Left ventricle myocardium superior (tissue), 1 donor: ENCODE measurements at places on chromosomes 6 and 20.

- no peak for DNase-seq
Observed at GRCh38 chr20:16535277-16535676, 38.0 kb downstream of the KIF16B start.

GRCh38 chr6:19159089-19159488 is 678.1 kb upstream of the ID4 start:
- no peak for DNase-seq

GRCh38 chr6:161068321-161068741 is 76.8 kb downstream of the MAP3K4 start:
- no peak for DNase-seq

GRCh38 chr6:103122766-103123601 is 1729.5 kb downstream of the GRIK2 start:
- peak; percentile 26 for DNase-seq

DNA sequence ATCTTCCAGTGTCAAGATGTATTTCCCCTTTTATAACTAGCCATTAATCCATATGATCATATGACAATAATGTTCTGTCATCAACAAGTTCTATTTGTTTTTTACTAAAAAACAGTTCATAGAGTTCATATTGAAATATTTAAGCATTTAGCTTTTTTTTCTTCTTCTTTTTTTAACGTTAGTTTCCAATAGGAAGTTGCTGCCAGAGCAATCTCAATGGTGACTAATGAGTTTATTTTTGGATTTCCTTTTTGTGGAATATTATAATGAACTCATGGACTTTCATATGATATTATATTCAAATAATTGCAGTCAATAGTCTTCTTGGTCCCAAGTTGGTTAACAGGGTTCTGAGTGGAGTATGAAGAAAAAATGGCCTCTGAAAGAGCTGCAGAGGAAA is 343.3 kb downstream of the BCKDHB start:
- DNase-seq = no peak

- DNase-seq = peak; percentile 14
Observed at GRCh38 chr20:17631576-17632319, 50.3 kb downstream of the RRBP1 start.

GRCh38 chr20:25484224-25484846 is 76.9 kb downstream of the GINS1 start:
- no peak for DNase-seq

DNA sequence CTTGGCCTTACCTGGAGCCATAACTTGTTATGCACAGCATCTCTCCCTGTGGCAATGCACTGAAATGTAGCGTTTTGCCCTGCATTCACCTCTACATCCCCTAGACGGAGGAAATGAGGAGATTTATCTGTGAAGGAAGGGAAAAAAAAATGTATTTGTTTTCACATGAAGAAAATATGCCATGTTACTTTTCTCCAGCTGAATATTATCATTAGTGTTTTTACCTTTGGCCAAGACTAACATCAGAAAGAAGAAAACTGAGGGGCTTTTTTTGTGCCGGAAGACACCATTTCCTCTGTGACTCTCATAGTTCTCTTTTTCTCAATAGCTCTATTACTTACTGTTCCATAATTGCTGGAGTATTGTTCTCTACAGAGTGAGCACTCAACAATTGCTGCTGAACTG is 280.4 kb downstream of the PTPRK start:
- DNase-seq = no peak

DNA sequence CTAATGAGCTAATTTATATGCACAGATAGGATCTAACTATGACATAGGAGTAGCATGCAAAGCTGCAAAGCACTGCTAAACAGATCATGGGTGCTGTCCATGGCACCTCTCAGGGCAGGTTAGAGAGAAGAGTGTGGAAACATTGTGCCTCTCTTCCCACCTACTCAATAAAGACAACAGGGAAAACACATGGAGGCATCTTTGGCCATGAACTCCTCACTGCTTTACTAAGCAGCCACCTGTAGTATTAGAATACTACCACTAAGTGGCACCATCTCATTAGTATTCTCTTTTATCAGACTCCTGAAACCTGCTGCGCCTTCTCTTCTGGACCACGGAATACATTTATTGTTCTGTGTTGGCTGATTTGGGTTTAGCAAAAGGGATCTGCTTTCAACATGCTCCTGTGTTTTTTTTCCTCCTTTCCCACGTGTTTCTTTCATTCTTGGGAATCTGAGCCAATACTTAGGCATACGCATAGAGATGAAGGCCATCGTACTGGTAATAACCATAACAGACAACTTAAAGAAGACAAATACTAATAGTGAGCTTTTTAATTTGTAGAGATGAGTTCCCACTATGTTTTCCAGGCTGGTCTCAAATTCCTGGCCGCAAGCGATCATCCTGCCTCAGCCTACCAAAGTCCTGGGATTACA is 9.4 kb upstream of the HDDC2 start:
- no peak for DNase-seq

DNA sequence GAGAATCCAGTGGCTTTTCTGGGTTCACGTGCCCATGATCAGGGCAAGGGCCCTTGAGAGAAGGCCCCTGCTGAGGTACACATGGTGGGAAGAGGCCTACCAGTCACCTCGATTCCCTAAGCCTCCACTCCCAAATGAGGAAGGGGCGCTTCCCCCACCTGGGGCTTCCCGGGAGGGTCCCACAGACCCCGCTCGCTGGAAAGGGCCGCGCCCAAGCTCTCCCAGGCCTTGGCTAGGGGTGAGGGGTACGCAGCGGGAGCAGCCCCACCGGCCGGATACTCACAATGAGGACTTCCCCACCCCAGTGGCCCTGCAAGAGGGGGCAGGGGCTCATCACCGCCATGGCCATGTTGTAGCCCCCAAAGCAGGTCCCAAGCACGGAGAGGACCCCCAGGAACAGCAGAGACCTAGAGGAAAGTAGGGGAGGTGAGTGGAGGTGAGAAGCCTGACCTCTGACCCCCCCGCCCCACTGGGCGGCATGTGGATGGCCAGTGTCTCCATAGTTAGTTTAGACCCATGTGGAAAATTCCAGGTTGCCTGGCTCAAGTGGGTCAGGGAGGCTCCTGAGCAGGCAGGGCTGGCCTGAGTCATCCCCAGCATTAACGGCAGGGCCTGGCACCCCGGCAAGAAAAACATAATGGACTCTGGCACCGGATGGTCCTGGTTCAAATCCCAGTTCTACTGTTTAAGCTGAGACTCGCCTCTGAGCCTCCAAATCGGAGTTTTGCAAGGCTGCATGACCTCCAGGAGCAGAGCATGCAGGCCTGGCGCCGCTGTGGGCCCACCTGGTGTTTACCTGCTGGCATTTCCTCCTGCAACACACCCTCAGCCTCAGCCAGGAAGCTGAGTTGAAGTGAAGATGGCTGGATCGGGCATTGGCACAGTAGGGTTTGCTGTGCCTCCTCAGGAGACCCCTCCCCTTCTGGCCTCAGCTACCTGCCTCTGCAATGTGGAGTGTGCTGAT is 6.6 kb downstream of the SLC52A3 start:
- no peak for DNase-seq

- no peak for DNase-seq
Observed at GRCh38 chr6:73752943-73753342, 56.9 kb downstream of the CD109 start.

GRCh38 chr6:5930143-5930770 is 76.5 kb downstream of the NRN1 start:
- DNase-seq = no peak

GRCh38 chr6:389143-389542 is 2.4 kb upstream of the IRF4 start:
- DNase-seq = no peak

DNA sequence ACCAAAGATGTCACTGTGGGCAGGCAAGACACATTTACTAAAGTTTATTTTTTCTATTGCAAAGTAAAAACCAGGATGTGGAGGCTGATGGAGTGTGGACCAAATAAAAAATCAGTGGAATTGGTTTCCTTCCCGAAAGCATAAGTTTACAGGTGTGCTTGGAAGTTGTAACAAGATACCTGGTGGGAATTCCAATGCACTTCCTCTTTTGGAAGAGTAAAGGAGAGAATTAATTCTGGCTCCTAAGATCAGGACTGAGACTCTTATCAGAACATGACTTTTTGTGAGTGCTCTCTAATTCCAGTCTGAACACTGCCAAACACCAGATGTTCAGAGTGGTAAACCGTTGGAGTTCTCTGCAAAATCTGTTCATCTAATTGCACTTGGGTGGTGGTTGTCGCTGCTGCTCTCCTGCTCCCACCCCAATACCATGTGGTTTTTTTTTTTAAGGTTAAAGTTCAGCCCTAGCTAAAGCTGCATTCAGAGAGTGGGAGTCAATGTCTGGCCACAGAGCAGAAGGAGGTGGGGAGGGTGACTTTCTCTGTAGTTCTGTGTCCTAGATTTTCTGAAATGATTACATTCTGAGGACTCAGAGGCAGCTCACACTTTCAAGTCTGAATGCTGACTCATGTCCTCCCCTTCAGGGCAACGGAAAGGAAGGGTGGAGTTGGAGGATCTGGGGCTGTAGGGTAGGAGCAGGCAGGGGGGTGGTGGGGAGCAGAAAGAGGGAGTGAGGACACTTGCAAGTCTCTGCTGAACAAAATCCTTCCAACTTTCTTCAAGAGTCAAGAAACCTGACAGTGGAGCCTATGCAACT is 275.8 kb upstream of the PRDM1 start:
- no peak for DNase-seq
